ENCODE measurements at places on chromosomes 11 and 22. TPM values are rescaled to one million over a fixed set of nuclear protein-coding genes. Genes with fewer than 3 reads are reported as not detected.

GRCh38 chr22:46373921-46374662, 38.6 kb downstream of the TRMU start:
- DNase-seq: no peak

- no peak for DNase-seq
Measured at GRCh38 chr11:127224276-127224675, 223.7 kb upstream of the KIRREL3 start.

- no peak for DNase-seq
Measured at GRCh38 chr22:47604563-47604962, 842.1 kb downstream of the TBC1D22A start.

DNA sequence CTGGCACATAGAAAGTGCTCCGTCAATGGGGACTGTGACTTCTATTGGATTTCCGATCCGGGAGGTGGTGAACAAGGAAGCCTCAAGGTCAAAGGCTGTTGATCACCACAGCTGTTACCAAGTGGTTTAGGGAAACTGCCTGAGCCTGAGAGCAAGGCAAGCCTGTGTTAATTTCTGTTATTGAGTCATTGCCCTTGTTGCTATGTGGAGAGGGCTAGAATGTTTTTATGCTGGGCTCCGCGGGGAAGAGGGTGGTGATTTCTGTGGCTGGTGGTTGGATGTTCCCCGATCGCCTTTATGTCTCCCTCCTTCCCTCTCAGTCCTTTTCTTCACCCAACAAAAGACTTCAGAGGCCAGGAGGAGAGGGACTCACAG, 108.5 kb upstream of the ALX4 start:
- no peak for DNase-seq

GRCh38 chr11:69267395-69267805, 26.6 kb upstream of the MYEOV start:
- no peak for DNase-seq

DNA sequence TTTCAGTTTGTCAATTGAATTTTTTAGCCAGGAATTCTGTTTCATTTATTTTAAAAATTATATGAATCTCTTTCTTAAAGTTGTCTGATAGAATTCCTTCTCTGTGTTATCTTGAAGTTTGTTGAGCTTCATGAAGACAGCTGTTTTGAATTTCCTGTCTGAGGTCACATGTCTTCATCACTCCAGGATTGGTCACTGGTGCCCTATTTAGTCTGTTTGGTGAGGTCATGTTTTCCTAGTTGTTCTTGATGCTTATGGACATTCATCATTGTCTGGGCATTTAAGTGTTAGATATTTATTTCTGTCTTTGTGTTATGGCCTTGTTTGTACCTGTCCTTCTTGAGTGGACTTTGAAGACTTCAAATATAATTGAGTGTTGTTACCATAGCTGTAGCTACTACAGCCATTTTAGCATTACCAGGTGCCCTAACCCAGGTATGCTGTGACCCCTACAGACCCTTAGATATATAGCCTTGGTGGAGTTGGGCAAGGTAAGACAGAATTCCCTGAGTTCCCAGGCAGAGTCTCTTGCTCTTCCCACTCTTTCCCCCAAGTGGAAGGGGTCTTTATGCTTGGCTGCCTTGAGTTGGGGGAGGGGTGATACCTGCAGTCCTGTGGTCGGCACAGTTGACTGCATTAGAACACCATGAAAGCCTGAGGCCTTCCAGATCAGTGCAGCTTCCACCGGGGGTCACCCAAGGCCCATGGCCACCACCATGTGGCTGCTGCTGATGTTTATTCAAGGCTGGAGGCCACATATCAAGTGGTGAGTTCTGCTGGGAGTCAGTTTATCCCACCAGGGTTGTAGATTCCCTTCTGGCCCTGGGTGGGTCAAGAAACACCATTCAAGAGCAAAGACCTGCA, 229.6 kb downstream of the DYNC2H1 start:
- DNase-seq: no peak

DNA sequence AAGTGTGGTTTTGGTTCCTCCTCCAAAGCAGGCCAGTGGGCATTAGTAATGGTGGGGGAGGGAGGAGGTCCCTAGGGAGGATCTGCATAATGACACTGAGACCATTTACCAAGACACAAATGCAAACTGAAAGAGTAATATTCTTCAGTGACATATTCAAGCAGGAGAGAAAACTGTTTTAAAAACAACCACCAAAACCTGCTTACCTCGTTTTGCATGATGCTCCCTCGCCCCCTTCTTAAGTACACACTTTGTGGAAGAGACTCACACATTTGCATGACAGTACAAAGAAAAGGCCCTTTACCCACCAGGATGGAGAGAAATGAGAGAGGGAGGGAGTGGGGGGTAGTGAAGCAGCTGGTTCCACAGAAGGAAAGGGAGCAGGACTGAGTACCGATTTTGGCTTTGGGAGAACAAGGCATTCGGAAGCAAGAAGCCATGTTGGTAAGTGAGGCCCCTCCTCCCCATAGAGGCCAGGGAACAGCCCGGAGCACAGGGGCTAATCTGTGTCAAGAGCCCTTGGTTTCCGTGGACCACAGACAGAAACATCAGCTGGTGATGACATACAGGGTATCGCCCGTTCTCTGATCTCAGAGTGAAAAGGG, 13.0 kb upstream of the OPCML start:
- no peak for DNase-seq

- DNase-seq: no peak
Measured at GRCh38 chr11:91749251-91749650, 475.4 kb upstream of the FAT3 start.

- DNase-seq: no peak
Measured at GRCh38 chr22:16955678-16956210, 52.3 kb downstream of the GAB4 start.

- DNase-seq: no peak
Measured at GRCh38 chr11:113673550-113674396, 32.3 kb downstream of the TMPRSS5 start.

DNA sequence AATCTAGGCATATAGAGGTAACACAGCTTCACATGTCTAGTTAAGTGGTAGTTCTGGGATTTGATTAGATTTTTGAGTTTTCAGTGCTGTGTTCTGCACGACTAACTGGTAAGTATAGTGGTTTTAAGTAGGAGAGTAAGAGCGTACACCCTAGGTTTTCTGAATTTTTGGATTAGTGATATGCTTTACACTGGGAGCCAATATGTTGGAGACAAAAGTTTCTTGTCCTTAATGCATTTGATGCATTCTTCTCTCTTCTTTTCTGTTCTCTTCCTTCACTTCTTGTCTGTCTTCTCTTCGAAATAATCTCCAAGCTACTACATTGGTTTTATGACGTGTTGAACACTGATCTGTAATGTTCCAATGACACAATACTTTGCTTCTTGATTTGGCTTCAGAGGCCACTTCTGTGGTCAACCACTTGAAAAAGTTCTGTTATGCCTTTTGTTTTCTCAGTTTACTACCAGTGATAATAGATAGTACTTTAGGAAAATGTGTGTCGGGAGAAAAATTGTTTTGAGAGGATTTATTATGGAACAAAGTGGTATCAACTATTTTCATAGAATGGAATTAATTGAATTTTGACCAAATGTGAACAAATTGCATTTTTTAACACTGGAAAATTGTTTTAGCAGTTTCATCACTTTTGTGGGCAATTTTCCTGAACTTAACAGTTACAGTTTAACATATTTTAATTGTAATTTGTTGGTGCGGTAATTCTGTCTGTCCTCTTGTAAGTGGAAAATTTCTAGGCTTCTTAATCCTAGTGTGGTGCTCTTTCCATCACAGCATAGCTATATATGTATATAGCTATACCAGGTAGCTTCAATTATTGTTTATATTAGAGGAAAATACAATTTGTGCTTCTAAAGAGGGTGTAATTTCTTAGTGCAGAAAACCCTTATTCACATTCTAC, 2.6 kb downstream of the PDE3B start:
- no peak for DNase-seq

GRCh38 chr11:6618117-6619003, 862 bp downstream of the TPP1 start:
- DNase-seq: peak; percentile 89

DNA sequence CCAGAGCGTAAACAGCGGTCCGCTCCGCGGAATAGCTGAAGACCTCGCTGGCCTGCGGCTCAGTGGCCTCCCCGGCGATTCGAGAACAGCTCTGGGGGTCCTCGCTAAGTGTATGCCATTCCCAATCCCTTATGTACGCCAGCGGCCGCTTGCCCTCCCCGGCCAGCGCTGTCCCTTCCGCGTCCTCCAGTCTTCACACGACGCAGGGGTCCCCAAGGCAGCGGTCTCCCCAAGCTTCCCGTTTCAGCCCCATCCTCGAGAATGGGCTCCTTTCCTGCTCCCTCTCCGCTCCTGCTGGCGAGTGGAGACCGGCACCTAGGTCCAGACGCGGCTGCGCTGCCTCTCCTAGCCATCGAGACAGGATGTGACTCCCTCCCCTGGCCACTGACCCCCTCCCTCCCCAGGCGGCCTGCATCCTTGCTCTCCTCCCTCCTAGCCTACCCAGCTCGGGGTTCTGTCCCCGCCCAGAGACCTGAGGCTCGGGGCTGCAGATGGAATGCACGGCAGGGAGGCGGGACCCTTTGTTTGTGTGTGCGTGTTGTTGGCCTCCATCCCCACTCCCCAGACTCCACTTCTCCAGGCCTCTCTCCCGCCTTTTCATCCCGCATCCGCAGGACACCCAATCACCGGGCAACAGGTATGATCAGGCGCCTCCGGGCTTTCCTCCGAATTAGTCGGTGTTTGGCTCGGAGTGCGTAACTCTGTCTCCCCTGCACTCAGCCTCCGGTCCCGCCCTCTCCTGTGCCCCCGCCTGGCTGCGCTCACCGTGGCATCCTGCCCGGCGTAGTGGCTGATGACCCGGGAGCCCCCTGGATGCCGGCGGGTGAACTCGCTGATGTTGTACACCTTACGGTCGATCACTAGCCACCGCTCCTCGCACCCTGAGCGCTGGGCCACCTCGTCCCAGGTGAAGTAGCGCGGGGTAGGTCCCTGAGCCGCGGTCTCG, 740 bp downstream of the FADS1 start:
- peak; percentile 76 for DNase-seq

GRCh38 chr11:94849839-94850238, 81.7 kb downstream of the AMOTL1 start:
- DNase-seq: peak; percentile 35

GRCh38 chr11:128868841-128869671, 2.0 kb upstream of the KCNJ1 start:
- no peak for DNase-seq

DNA sequence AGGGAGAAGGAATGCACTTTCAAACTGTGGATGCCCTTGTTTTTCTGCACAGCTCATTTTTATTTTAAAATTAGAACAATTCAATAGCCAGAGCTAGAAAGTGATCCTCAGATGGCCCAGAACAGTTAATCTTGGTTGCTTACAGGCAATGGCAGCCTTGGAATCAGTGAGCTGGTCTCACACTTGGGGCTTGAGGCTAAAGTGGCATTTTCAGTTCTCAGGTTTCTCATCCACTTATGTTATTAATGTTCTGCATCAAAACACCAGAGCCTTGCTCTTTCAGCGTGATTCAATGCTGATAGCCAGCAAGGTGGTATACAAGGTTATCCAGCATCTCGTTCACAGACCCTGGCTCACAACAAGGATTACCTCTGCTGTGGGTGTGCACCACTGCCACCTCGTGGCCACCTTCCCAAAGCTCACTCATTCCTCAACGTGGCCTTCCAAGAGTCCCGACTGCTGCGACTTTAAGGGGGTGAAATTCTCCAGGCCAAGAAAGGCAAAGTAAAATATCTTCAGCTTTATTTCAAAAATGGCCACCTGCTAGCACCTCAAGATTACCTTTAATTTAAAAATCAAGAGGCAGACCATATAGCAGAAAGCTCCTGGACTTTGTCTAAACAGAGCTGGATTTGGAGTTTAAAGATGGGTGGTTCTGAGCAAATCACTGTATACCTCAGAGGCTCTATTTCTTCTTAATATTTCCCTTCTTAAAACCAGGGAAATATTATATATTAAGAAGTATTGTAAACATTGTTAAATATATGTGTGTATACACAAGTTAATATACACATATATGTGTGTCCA, 34.2 kb upstream of the FSHB start:
- DNase-seq: no peak

DNA sequence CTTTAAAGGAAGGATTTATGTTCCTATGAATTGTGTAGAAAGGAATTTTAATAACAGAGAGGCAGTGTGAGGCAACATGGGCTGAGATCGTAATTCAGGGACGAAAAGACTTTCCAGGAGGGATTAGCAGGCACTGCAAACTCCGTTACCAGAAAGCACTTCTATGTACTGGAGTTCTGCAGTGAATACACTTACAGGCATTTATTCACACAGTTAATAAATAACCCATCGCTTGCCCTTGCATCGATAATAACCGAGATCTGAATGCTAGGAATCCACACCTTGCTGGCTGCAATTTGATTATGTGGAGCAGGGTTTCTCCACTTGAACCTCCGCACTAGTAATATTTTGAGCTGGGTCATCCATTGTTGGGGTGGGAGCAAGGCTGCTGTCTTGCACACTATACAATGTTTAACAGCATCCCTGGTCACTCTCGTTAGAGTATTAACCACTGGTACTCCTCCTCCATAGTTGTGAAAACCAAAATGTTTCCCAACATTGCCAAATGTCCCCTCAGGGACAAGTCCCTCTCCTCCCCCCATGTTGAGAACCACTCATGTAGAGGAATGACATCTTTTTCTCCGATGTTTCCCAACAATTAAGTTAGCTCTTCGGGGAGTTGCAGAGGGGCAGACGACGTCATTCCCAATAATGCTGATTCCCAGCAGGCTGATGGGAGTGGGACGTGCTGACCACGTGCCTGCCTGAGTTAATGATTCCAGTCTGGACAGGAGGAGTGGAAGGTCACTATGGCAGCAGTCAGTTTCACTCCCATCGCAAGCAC, 99.5 kb downstream of the SNX19 start:
- DNase-seq: peak; percentile 32

DNA sequence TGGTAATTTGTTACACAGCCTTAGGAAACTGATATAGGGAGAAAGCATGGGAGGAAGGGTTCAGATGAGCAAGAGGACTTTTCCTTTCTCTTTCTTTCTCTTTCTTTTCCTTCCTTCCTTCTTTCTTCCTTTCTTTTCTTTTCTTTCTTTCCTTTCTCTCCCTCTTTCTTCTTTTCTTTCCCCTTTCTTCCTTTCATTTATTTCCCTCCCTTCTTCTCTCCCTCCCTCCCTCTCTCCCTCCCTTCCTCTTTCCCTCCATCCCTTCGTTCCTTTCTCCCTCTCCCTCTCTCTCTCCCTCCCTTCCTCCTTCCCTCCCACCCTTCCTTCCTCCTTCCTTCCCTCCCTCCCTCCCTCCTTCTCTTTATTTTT, 107.8 kb upstream of the LMO1 start:
- DNase-seq: no peak

GRCh38 chr11:121095561-121095960, 5.5 kb upstream of the TECTA start:
- no peak for DNase-seq

- DNase-seq: peak; percentile 32
Measured at GRCh38 chr22:40036591-40037225, 42.0 kb downstream of the FAM83F start.

BDNF gene
- not detected for total RNA-seq

OR4A5 gene
- not detected for total RNA-seq

FOLH1 gene
- total RNA-seq: 4.4 TPM

FAT3 gene
- 9.3 TPM for total RNA-seq

OR2AG2 gene
- 0.09 TPM for total RNA-seq

KCNE3 gene
- total RNA-seq: 2.4 TPM

NAALADL1 gene
- total RNA-seq: 34.4 TPM

Data from uterus (tissue), 4 donors.